ENCODE measurements at places on chromosomes 7 and 10.

DNA sequence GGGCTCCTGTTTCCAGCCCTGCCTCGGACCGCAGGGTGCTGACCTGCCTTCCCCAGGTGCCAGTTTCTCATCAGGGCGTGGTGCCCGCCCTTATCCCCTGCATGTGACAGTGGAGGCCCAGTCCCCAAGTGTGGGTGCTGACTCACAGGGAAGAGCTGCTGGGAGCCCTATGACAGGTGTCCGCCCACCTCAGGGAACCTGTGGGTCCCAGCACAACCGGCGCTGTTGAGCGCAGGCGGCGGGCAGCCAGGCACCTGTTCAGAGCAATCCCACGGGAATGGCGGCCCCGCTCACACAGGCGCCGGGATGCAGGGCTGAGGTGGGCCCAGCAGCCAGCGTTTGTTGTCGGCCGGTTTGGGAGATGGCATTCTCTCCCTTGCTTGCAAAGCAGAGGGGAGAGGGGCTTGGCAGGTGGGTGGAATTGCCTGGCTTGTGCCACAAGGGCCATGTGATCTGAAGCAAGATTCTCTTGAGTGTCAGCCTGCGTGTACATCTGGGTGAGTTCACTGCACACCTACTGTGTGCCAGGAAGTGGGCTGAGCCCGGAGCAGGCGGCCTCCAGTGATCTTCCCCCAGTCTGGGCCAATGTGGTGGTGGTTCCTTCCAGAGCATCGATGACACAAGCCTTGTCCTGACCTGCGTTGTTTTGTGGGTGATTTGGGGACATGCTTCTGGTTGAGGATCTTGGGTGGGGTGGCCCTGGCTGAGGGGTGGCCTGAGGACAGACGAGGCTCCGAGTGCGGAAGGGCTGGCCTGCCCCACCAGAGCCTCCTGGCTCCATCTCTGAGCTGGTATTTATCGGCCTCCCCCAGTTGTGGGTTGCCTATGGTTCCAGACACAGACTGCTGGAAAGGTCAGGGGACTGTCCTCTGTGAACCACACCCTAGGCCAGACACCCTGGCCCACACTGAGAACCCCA, 2.4 kb downstream of the PWWP2B start:
- no peaks in the 10 kb centered on the region for H3K36me3 ChIP-seq
- no peak overlapping the region for H3K27ac ChIP-seq
- DNase-seq: no peak
- H3K4me1 ChIP-seq: peaks cover 19% of the 10 kb centered on the region

GRCh38 chr7:77439572-77439971, 23.4 kb upstream of the GSAP start:
- no peak overlapping the region for H3K27ac ChIP-seq
- H3K27me3 ChIP-seq: no peaks in the 10 kb centered on the region
- no peak for DNase-seq
- H3K4me1 ChIP-seq: no peaks in the 10 kb centered on the region

- DNase-seq: no peak
- no peak overlapping the region for H3K27ac ChIP-seq
- no peaks in the 10 kb centered on the region for H3K36me3 ChIP-seq
- H3K4me1 ChIP-seq: no peaks in the 10 kb centered on the region
- H3K4me3 ChIP-seq: no peak overlapping the region
These were observed 7.2 kb downstream of the STK32C start for GRCh38 chr10:132300582-132300981.

GRCh38 chr7:121473645-121474300, 77.7 kb upstream of the FAM3C start:
- no peaks in the 10 kb centered on the region for H3K4me1 ChIP-seq
- DNase-seq: no peak
- H3K36me3 ChIP-seq: no peaks in the 10 kb centered on the region
- H3K27ac ChIP-seq: no peak overlapping the region
- no peak overlapping the region for H3K4me3 ChIP-seq

DNA sequence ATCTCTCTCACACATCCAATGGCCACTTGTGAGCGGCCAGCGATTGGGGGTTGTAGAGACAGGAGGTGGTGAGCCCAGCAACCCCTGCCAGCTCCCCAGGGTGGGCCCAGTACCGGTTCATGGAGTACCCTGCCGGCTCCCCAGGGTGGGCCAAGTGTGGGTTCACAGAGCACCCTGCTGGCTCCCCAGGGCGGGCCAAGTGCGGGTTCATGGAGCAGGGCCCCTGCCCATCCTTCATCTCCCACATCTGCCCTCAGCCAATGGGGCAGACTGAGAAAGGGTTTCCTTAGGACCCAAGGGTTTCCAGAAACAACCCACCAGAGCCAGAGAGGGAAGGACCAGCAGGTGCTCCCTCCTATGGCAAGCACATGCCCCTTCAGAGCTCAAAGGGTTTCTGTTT, 21.4 kb upstream of the SLIT1 start:
- H3K4me1 ChIP-seq: no peaks in the 10 kb centered on the region
- no peak overlapping the region for H3K4me3 ChIP-seq
- no peaks in the 10 kb centered on the region for H3K27me3 ChIP-seq

- H3K4me1 ChIP-seq: no peaks in the 10 kb centered on the region
- no peaks in the 10 kb centered on the region for H3K27me3 ChIP-seq
- no peaks in the 10 kb centered on the region for H3K36me3 ChIP-seq
- no peak overlapping the region for H3K4me3 ChIP-seq
- no peak for DNase-seq
These were observed 163.0 kb upstream of the PPP2R2D start for GRCh38 chr10:131737543-131738395.

- no peaks in the 10 kb centered on the region for H3K4me1 ChIP-seq
- no peaks in the 10 kb centered on the region for H3K36me3 ChIP-seq
- no peak for DNase-seq
- H3K27ac ChIP-seq: no peak overlapping the region
- no peak overlapping the region for H3K4me3 ChIP-seq
- no peaks in the 10 kb centered on the region for H3K27me3 ChIP-seq
These were observed 17.2 kb upstream of the GIMAP8 start for GRCh38 chr7:150432915-150433892.

DNA sequence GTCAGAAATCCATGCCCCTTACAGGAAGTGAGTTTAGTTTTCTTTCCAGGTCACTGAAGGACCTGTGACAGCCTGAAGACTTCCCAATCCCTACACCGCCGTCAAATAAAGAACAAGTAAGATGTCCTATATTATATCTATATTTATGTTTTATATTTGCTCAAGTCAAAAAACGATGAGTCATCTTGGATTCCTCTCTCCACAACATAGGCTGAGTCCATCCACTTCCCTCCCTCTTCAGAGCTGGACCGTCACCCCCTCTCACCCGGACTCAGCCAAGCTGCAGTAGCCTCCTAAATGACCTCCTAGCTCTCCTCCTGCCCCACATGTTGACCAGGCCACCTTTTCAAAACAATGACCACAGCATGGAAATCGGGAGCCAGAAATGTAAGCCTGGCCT, 53.5 kb downstream of the GLI3 start:
- no peaks in the 10 kb centered on the region for H3K36me3 ChIP-seq
- no peaks in the 10 kb centered on the region for H3K27me3 ChIP-seq
- DNase-seq: no peak
- H3K27ac ChIP-seq: no peak overlapping the region
- H3K4me3 ChIP-seq: no peak overlapping the region
- no peaks in the 10 kb centered on the region for H3K4me1 ChIP-seq

GRCh38 chr10:131187926-131188325, 123.6 kb downstream of the TCERG1L start:
- no peak overlapping the region for H3K27ac ChIP-seq
- no peaks in the 10 kb centered on the region for H3K36me3 ChIP-seq
- H3K4me1 ChIP-seq: no peaks in the 10 kb centered on the region
- no peak for DNase-seq
- no peak overlapping the region for H3K4me3 ChIP-seq

GRCh38 chr10:11284291-11285085, 266.8 kb downstream of the CELF2 start:
- no peaks in the 10 kb centered on the region for H3K27me3 ChIP-seq
- H3K27ac ChIP-seq: no peak overlapping the region
- no peak for DNase-seq
- no peaks in the 10 kb centered on the region for H3K4me1 ChIP-seq
- H3K4me3 ChIP-seq: no peak overlapping the region

DNA sequence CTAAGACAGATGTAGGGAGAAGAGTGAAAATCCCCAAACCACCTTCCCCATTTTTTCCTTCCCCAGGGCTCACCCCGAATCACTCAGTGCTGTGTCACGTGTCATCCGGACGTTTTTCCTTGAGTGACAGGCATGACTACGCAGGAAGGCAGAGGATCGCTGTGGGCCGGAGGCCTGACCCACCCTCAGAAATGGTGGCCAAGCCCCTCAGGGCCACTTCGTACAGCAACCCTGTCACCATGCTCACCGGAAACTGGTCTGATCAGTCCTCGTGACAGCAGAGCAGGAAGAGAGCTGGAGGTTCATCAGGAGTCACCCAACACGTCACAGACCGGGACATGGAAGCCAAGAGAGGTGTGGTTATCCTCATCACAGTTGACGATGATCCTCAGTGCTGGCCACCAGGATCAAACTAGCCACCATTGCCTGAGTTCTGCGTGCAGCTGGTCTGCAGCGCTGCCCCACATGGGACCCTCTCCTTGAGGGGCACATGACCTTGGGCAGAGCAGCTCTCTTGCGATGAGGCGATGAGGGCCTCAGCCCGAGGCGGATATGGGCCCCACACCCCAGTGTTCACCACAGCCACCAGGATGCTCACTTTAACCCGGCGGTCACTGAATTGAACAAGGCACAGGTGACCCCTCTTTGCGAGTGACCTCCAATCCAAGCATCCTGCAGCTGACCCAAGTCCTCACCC, 99.3 kb upstream of the INSIG1 start:
- no peak overlapping the region for H3K27ac ChIP-seq
- H3K4me1 ChIP-seq: no peaks in the 10 kb centered on the region
- no peaks in the 10 kb centered on the region for H3K27me3 ChIP-seq
- H3K36me3 ChIP-seq: no peaks in the 10 kb centered on the region

DNA sequence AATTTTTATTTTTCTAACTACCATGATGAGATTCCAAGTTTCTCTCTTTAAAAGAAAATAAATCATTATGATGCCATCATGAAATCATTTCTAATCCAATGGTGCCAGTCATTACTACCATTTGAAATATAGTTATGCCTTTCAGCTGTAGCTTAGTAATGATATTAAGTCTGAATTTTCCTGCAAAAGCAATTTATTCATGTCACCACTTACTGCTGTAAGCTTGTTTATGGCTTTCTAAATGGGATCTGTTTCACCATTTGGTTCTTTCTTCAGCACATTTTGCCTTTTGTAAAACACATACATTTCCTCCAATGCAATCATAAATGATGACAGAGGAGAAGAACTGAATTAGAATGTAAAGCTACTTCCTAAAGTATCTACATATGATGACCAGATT, 130.5 kb downstream of the SEM1 start:
- no peaks in the 10 kb centered on the region for H3K4me1 ChIP-seq
- H3K4me3 ChIP-seq: no peak overlapping the region
- H3K27ac ChIP-seq: no peak overlapping the region

DNA sequence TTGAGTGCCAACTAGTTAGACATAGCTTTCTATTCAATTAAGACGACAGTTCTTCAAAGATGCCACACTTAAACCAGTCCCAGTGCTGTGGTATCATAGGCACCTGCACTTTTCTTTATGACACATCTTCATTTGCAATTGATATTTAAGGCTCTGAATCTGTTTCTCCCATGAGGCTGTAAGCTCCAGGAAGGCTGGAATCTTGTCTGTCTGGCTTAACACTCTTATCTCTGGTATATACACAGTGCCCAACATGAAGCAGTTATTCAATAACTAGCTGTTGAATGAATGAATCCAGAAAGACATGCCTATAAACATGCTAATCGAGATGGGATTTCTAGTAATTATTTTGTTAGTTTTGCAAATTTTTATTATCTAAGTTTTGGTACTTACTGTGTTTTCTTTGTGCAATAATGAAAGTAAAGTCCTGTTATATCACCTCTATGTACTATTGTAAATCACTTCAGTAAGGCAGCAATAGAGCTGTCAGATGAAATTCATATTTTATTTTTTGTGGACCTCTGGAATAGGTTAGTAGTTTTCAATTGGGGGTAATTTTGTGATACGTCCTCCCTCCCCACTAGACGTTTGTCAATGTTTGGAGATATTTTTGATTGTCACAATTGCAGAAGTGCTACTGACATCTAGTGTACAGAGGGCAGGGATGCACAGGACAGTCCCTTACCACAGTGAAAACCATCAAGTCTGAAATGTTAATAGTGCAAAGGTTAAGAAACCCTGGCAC, 51.3 kb upstream of the STEAP4 start:
- H3K27me3 ChIP-seq: no peaks in the 10 kb centered on the region
- H3K36me3 ChIP-seq: no peaks in the 10 kb centered on the region
- no peak for DNase-seq
- H3K27ac ChIP-seq: no peak overlapping the region

- no peak for DNase-seq
- no peaks in the 10 kb centered on the region for H3K36me3 ChIP-seq
- no peak overlapping the region for H3K27ac ChIP-seq
These were observed 197.7 kb downstream of the SNX10 start for GRCh38 chr7:26489391-26489790.

- DNase-seq: no peak
- no peak overlapping the region for H3K27ac ChIP-seq
- no peaks in the 10 kb centered on the region for H3K36me3 ChIP-seq
- no peaks in the 10 kb centered on the region for H3K27me3 ChIP-seq
- H3K4me1 ChIP-seq: no peaks in the 10 kb centered on the region
These were observed 109.2 kb downstream of the DYNC1I1 start for GRCh38 chr7:95881597-95881996.
